ENCODE measurements at places on chromosomes 5 and 9. TPM values are rescaled to one million over a fixed set of nuclear protein-coding genes. Genes with fewer than 3 reads are reported as not detected.

The ECM2 gene
- total RNA-seq: 27.5 TPM

DNA sequence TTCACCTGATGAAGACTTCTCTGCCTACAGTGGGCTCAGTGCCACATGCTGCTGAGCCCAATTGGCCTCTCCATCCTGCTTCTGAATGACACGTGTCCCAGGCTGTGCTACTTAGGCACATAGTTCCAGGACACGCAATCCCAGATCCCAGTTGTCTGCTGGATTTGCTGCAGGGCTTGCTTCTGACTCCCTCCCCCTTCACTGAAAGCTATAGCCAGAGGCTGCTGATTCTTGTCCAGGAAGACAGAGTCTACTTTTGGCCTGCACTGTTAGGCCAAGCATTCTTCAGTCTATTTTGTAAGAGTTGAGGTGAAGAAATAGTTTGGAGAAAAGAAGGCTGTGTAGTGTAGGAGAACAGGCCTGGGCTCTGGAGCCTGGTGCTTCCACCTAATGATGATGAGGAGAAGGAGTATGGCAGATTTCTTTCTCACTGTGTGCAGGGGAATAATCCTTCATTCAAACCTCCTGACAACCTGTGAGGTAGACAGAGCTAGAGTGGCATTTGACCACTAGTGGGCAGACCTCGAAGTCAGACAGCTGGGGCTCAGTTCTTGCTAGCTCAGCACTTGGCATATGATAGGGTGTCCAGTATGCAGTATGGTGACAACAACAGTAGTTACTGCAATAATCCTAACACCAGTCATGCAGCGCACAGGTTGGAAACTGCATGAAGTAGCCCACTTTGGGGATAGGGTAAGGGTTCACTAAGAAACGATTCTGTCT lies 19.5 kb upstream of the ASPN start:
- DNase-seq: peak; percentile 37

GRCh38 chr5:95424016-95424415 lies 32.9 kb downstream of the FAM81B start:
- no peak for DNase-seq

DNA sequence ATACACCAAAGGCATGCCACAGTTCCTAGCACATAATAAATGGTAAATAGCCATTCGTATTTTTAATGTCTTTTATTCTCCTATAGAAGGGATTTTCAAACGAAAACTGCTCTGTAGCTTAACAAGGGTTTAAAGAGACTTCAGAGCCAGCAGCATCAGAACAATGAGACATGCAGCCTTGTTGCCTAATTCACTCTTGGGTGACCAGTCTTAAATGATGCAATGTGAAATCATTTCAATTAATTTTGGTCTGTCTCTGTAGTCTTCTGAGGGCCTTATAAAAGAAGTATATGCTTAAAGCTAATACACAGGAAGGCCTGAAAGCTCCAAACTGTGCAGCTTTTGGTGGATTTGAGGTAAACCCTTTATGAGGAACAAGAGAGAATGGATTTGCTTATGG lies 888.8 kb upstream of the WWC1 start:
- DNase-seq: no peak

DNA sequence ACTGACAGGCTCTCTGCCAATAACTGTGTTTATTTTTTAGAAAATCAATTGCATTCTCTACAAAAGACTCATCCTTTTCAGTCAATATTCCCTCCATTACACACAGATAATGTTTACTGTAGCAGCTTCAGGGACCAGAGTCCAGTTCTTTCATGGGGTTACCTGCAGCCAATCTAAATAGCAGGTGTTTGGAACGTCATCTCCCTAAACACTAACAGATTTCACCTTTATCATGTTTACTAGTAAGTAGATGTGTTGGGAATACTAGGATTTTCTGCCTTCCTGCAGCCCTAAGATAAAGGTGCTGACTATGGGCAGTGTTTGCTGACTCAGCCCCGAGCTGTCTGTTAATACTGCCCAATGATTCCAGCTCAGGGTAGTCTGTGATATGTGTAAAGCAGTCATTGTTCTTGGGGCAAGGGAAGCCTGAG lies 447.0 kb downstream of the KIF4B start:
- no peak for DNase-seq

DNA sequence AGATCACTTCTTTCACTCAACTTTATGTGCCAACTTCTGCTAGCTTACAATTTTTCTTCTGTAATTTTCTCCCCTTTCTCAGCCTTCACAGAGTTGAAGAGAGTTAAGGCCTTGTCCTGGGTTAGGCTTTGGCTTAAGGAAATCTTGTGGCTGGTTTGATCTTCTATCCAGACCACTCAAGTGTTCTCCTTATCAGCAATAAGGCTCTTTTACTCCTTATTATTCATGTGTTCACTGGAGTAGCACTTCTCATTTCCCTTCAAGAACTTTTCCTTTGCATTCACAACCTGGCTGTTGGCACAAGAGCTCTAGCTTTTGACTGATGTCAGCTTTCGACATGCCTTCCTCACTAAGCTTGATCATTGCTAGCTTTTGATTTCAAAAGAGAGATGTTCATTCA lies 86.9 kb upstream of the ALDH1B1 start:
- no peak for DNase-seq

DNA sequence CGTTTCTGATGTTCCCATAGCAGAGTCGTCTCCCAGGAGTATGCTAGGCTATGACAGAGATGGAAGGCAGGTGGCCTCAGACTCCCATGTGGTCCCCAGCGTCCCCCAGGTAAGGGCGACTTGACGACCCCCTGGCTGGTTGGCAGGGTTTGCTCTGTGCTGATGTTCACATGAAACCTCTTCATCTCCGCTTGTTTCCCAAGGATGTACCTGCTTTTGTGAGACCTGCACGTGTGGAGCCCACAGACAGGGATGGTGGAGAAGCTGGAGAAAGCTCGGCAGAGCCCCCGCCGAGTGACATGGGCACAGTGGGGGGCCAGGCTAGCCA lies 108.3 kb downstream of the WNK2 start:
- no peak for DNase-seq

All from tongue (tissue), 3 donors.